CD4-positive, alpha-beta T cell treated with Interleukin-15 for 4 hours (primary cell): ENCODE measurements at places on chromosomes 7 and 10.

- DNase-seq: no peak
These were observed 4.7 kb downstream of the UBTD1 start for GRCh38 chr10:97503406-97503805.

GRCh38 chr10:123560301-123561140, 105.6 kb upstream of the GPR26 start:
- no peak for DNase-seq

GRCh38 chr7:144102041-144102440, 7.3 kb upstream of the OR2A2 start:
- DNase-seq: no peak

- DNase-seq: no peak
These were observed 214.7 kb downstream of the ELFN1 start for GRCh38 chr7:1884583-1885350.

- DNase-seq: no peak
These were observed 5.3 kb downstream of the CALCR start for GRCh38 chr7:93569189-93569588.

DNA sequence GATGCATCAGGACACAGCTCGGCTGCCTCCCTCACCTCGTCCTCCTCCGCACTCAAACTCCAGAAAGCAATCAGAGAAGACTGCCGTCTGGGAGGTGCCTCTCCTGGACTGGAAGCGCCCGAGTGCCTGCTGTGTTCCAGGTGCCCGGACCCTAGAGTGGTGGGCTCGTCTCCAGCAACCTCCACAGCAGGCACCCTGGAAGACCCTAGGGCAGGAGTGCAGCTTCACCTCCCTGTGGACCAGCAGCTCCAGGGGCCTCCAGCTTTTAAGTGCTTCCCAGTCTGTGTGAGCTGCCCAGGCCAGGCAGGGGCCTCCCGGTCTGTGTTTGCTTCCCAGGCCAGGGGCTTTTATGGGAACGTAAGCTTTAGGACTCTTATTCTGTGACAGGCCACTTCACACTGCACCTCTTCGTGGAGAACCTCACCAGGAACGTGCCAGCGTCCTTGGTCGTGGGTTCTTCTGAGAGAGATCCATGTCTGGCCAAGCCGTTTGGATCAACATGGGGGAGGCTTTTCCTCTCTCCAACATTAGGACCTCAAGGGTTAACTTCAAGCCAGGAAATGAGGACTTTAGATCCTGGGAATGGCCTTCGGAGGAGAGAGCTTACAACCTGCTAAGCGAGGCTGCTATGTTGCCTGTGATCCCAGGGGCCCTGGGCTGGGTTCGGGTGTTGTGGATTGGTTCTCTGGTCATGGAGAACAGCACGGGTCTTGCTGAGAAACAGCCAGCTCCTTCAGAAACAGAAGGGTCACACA, 5.9 kb upstream of the PWWP2B start:
- no peak for DNase-seq

DNA sequence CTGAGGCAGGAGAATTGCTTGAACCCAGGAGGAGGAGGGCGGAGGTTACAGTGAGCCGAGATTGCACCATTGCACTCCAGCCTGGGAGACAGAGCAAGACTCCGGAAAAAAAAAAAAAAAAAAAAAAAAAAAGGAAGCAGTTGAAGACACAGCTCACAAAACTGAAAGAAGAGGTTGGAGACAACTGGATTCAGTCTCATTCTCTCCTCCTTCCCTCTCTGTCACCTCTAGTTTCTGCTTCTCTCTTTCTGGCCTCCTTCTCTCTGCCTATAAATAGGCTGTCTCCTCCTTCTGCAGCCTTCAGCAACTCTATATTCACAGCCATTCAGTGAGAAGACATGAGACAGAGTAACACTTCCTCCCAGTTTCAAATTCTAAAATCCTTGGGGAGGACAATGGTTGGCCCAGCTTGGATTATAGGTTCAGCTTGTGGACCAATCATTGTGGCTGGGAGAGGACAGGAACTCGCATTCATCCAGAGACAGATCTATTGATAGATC, 125.6 kb upstream of the HABP2 start:
- DNase-seq: no peak

DNA sequence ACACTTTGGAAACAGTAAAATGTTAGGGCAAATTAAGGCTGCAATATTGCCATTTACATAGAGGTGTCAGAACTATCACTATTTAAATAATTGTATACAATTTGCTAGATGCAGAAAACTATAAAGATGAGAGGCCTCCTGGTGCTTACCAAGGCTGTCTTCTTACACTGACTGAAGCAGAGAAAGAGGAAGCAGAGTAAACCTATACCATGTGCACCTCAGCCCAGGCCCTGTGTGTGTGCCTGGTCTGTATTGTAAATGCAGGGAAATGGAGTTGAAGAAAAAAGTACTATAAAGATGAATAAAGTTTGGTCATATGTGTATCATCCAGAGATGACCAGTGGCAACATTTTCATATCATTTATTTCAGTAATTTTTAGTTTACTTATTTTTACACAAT, 29.2 kb downstream of the ELMO1 start:
- DNase-seq: no peak

- DNase-seq: no peak
These were observed 31.2 kb upstream of the SH2B2 start for GRCh38 chr7:102255501-102255900.

DNA sequence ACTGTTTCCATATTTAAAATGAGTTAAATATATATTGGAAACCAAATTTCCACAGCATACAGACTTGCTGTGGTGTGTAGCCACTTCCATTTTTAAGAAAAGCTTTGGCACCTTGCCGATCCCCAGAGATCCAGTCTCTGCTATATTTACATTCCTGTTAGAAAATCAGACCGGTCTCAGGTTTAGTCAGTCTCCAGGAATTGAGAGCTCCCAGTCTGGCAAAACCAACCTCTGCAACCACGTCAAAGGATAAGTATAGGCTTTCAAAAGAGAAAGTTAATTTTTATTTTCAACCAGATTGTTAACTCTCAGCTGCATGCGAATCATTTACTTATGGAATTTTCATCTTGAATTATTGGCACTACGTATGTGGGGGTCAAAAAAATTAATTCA, 28.2 kb downstream of the PUS7 start:
- DNase-seq: no peak

DNA sequence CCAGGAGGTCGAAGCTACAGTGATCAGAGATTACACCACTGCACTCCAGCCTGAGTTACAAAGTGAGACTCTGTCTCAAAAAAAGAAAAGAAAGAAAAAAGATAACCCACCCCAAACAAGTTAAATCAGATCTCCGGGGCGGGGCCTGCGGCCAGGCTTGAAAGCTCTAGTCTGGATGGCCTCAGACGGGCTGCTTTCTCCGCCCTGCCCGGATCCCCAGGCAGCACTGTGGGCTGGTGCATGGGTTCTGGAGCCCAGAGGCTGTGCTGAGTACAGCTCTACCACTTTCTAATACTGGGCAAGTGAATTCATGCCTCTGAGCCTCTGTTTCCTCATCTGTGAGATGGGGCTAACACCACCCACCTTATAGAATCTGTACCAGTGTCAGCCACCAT, 83.7 kb downstream of the ZMIZ1 start:
- no peak for DNase-seq

DNA sequence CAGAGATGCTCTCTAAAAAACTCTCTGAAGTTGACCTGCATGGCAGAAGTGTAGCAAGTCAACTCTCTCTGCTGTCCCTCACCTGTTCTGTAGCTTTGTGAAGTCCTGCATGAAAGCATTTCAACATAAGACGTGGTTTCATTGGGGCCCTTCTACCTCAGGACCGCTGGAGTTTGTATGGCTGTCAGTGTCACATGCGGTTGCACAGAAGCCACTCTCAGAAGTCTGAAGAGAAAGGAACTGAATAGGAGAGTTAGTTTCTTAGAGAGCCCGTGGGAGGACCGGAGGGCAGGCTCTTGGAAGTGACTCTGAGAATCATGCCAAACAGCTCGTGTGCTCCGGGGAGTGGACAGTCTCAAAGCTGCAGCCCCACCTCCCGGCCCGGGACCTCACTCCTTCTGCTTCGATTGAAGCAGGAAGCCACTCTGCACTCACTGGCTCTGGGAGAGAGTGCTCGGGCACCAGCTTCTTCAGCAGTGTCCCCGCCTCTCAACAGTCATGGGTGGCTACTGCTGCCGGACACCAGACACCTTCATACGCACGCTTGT, 486.7 kb downstream of the SDK1 start:
- no peak for DNase-seq

- DNase-seq: no peak
These were observed 382 bp downstream of the DIP2C start for GRCh38 chr10:689121-689451.
